ENCODE measurements at places on chromosomes 5 and 9.

- no peak for DNase-seq
Observed at GRCh38 chr5:31568302-31568835, 36.3 kb downstream of the C5orf22 start.

- no peak for DNase-seq
Observed at GRCh38 chr5:172276214-172276613, 7.3 kb downstream of the UBTD2 start.

DNA sequence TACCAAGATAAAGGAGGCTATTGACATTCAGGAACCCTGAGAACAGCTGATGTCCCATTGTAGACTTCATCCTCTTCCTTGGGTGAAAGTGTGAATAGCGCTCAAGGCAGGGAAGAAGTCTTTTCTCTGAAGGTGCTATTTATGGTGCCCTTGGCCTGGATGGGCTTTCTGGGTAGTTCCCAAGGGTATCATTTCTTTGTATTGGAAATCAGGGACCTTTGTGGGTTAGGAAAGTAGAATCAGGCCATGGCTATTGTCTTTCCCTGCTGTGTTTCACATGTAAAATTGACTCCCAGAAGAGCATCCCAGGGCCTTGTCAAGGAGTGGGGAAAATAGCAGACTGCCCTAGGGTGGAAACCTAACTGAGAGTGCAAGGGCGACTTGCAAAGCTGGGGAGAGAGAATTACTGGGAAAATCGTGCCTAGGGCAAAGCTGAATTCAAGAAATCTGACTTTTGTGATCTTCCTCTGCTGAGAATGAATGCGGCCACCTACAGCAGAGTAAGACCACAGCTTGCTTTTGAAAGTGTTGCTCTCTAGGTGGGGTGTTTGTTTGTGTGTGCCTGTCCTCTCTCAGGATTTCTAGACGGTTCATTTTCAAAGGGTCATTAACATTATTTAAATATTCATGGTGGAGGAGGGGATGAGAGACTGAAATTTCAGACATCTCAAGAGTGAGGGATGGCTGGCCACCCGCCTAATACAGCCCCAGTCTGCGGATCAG lies 160.6 kb downstream of the C9orf152 start:
- no peak for DNase-seq

DNA sequence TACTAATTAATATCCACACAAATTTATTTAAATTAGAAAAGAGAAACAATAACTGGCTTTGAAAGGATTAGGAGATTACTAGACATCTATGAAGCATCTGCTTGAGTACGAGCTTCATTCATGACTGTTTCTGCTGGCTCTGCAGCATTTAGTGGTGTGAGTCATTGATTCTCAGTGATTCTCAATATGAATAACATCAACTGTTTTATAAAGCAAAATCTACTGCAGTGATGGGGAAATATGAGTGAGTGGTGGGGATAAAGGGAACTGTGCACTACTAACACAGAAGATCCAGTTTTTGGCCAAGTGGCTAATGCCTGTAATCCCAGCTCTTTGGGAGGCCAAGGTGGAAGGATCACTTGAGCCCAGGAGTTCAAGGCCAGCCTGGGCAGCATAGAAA lies 8.4 kb downstream of the FNBP1 start:
- DNase-seq, result no peak

DNA sequence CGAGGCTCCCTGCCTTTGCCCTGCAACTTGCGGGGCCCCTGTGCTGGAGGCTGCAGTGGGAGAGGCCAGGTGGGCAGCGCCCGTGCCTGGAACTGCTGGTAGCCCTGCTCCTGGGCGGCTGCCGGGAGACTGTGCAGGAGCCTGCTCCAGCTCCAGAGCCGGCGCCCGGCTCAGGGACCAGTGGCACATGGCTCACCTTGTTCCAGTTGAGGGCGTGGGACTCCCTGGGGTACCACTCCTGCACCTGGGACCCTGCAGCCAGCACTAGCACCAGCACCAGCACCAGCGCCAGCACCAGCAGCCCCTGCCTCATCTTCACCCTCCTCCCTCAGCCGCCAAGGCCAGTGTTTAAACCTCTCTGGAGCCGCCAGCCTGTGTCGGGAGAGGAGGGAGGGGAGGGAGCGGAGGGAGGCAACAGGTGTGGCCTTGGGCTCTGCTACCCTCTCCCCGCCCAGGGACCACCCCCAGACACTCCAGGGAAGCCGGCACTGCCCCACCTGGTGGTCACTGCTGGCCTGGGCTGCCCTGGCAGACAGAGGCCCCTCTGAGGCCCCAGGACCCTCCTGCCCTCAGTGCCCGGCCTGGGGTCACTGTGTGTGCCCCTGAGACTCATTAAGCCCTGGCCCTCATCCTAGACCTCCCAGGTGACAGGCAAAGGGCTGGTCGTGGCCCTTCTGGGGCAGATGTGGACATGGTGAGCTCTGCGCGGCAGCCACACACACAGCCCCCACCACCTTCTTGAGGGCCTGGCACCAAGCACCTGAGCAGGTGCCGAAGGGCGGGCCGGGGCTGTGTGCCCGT lies at the start of gene LCN10:
Gene LCN10 (minus strand): TSS at position 350 of the 801 bp plus-strand sequence. CDS start 37 bp downstream, at position 313.
- no peak for DNase-seq

DNA sequence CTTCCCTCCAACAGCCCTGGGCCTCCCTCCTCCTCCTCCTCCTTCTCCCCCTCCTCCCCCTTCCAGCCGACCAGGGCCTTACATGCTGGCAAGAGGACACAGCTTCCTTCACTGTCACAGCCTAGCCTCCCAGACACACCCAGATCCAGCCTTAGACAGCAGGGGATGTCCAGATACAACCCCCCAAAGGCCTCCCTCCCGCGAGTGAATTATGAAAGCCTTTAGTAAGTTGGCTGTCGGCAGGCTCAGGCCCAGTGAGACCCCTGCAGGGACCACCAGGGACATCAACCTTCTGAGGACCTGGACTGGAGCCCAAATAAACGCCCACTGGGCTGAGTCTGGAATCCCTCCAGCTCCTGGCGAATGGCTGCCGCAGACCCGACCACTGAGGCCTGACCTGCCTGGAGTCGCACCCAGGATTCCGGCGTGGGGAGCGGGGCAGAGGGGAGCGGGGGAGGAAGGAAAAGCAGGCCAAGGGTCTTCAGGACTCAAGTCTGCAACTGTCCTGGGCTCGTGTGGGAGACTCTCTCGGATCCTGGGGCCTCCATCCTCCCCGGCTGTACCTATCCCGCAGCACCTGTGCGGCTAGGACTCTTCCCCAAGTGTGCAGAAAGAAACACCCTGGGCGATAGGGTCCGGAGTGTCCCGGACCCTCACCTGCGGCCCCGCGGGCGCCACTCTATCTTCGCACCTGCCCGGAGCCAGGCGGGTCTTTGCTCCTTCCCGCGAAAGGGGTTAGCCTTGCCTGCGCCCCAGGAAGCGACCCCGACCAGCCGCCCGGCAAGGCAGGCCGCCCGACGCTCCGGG lies 705 bp downstream of the SEPTIN8 start:
- no peak for DNase-seq

DNA sequence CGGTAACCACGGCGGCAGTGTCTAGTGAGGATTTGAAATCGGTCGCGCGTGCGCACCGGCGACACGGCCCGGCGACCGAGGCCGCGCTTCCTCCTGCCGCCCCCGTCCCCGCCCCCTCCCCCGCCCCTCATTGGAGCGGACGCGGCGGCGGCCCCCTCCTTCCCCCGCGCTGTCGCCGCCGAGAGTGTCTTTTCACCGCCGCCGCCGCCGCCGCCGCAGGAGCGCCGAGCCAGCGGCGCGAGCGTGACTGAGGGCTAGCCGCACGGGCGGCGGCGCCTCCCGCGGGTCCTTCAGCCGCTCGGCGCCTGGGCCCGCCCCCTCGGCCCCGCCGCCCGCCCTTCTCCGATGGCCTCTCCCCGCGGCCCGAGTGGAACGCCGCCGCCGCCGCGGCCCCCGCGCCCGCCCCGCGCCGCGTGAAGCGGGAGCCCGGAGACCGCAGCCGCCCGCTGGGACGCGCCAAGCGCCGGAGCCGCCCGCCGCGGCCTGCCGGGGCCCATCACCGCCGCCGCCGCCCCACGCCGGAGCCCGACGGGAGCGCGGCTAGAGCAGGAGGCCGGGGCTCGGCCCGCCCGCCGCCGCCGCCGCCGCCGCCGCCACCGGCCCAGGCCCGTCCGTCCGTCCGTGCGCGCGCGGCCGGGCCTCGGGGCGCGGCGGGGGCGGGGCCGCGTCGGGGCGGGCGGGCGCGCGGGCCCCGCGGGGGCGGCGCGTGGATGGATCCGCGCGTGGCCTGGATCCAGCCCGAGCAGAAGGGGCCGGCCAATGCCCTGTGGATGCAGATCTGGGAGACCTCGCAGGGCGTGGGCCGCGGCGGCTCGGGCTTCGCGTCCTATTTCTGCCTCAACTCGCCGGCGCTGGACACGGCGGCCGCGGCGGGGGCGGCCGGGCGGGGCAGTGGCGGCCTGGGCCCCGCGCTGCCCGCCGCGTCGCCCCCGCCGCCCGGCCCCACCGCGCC lies at the start of gene TENT4A:
Gene TENT4A (plus strand): TSS at position 159 of the 952 bp plus-strand sequence. CDS start 552 bp downstream, at position 711.
- no peak for DNase-seq

DNA sequence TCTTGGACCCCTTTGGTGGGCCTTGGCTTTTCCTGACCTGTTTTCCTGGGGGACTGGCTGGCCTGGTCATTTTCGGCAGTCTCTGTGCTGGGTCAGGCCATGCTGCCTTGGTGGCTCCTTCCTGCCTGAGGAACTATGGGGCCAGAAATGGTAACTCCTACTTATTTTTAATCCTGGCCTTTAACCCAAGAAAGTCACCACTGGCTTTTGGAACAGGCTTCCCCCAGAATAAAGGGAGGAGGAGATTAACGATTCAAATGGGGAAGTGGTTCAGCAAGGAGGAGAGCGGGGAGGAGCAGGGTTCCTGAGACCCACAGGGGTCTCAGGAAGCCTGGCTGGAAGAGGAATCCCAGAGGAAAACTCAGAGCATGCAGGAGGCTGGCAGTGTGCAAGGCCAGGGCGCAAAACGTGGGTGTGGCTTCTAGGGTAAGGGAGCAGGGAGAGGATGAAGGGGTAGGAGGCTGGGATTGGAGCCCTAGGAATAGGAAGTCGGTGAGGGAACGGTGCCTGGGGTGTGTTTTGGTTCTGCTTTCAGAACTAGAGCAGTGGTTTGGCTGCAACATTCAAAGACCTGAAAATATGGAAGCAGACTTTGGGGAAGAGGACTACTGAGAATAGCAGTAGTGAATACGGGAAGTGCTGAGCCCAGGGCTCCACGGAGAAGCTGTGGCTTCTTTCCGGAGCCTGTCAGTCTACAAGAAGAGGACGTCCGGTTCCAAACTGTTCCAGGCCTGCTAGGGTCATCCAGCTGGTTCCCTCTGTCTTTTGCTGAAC lies 271.1 kb upstream of the KLF4 start:
- no peak for DNase-seq

GRCh38 chr9:114478459-114478858 lies 26.8 kb downstream of the WHRN start:
- DNase-seq, result no peak

DNA sequence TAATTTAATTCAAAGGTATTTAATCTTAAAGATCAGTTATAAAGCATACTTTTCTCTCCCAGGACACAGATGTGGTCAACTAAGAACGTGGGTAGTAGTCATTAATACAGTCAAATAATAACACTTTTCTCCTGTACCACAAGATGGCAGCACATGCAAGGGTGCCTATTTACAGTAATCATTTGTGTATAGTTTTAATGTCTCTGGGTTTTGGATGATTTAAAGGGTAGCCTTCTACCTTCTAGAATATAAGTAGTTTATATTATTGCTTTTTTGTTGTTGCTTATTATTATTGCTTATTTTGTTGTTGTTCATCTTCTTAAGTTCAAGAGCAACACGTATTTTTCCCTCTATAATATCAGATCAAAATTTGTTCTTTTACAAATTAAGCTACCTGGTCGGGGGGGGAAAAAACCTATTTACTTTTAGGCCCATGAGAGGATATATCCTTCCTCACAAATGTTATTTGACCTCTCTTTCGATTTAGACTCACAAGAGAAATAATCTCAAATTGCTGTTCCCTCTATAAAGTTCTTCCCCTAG lies 59.6 kb upstream of the SLC27A6 start:
- peak; percentile 10 for DNase-seq

- DNase-seq, result no peak
Observed at GRCh38 chr9:16752601-16753000, 117.9 kb downstream of the BNC2 start.

GRCh38 chr9:76887003-76887821 lies 18.7 kb downstream of the PRUNE2 start:
- no peak for DNase-seq

- DNase-seq, result peak; percentile 50
Observed at GRCh38 chr9:85178474-85178873, 508.9 kb downstream of the NTRK2 start.

GRCh38 chr5:126851501-126852011 lies 74.6 kb downstream of the LMNB1 start:
- no peak for DNase-seq

DNA sequence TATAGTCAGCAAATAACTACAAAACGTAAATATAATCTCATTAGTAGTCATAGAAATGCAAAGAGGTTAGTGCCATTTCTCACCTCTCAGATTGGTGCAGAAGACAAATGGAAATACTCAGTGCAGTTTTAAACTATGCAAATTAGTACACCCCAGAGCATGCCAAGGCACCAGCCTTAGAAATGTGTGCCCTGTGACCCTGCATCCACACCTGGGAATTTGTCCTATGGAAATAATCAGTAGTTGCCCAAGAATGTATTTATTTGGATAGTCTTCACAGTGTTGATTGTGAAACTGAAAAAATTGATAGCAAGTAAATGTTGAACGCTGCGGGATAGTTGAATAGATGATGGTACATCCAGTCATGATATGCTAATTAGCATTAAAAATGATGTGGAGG lies 152.7 kb downstream of the KDM4C start:
- DNase-seq, result no peak

GRCh38 chr9:76459694-76460635 lies 983 bp downstream of the GCNT1 start:
- DNase-seq, result no peak

GRCh38 chr5:4625206-4625896 lies 514.8 kb upstream of the ADAMTS16 start:
- no peak for DNase-seq

GRCh38 chr9:74534841-74535240 lies 37.7 kb downstream of the RORB start:
- DNase-seq, result no peak

- DNase-seq, result peak; percentile 20
Observed at GRCh38 chr5:60541980-60542379, 158.0 kb downstream of the DEPDC1B start.

GRCh38 chr9:74645007-74645639 lies 148.0 kb downstream of the RORB start:
- no peak for DNase-seq

GRCh38 chr9:89179540-89179894 lies 899 bp upstream of the SHC3 start:
- DNase-seq, result peak; percentile 25

All from epithelial cell of proximal tubule (primary cell).